Uterus (tissue), 4 donors: ENCODE measurements at places on chromosomes 6 and 20. TPM values are rescaled to one million over a fixed set of nuclear protein-coding genes. Genes with fewer than 3 reads are reported as not detected.

ADGRB3 gene
- total RNA-seq = 15.6 TPM

GCNT2 gene
- 16.2 TPM for total RNA-seq

PBOV1 gene
- not detected for total RNA-seq

DNA sequence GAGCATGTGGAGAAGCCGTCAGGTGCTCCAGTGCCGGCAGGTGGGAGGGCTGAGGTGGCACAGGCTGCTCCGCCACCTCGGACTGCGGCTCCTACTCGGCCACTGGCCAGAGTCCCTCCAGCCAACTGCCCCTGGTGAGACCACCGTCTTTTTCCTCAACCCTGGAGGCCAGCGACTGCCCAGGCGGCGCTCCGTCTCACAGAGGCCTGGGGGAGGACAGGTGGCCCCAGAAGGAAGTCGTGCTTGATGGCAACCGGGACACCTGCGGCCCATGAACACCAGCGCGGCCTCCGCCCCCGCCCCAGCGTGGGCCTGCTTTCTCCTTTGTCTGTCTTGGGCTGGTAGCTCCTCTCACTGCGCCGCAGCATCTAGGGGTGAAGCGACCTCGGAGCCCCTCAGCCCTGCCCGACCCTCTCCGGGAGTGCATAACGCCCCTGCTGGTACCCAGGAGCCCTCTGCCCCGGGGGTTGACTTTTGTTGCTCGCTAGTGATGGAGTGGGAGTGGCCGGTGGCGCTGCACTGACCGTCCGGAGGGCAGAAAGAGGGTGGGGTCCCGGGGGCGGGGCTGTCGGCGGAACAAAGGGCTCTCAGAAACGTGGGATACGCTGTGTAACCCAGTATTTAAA lies 706 bp upstream of the TUBB2B start:
- DNase-seq = no peak
- no peaks in the 10 kb centered on the region for H3K36me3 ChIP-seq
- H3K27me3 ChIP-seq = peaks cover 3% of the 10 kb centered on the region
- peak overlapping the region; percentile 25 for H3K4me3 ChIP-seq
- H3K27ac ChIP-seq = no peak overlapping the region

GRCh38 chr6:65117817-65118409 lies 589.1 kb downstream of the EYS start:
- no peak for DNase-seq
- H3K36me3 ChIP-seq = no peaks in the 10 kb centered on the region
- H3K4me3 ChIP-seq = no peak overlapping the region
- H3K27me3 ChIP-seq = no peaks in the 10 kb centered on the region
- no peak overlapping the region for H3K27ac ChIP-seq
- H3K4me1 ChIP-seq = no peaks in the 10 kb centered on the region
